ENCODE measurements at places on chromosomes 13 and 19.

DNA sequence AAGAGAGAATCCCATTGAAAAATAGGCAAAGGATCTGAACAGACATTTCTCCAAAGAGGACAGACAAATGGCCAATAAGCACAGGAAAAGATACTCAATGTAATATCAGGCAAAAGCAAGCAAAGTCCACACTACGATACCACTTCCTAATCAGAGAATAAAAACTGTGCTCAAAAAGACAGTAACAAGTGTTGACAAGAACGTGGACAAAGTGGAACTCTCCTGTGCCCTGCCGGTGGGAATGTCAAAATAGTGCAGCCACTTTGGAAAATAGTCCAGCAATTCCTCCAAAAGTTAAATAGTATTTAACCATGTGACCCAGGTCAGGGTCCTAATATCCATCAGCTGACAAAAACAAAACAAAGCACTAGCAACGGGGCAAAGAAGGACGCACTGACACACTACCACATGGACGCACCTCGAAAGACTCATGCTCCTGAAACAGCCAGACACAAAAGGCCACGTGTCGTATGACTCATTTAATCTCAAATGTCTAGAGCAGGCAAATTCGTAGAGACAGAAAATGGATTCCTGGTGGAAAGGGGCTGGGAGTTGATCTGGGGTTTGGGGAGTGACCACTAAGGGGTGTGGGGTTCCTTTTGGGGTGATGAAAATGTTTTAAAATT is 5.2 kb downstream of the MIER2 start:
- no peak for DNase-seq

GRCh38 chr19:55447421-55448174 is 4.5 kb upstream of the SHISA7 start:
- DNase-seq = peak; percentile 59

DNA sequence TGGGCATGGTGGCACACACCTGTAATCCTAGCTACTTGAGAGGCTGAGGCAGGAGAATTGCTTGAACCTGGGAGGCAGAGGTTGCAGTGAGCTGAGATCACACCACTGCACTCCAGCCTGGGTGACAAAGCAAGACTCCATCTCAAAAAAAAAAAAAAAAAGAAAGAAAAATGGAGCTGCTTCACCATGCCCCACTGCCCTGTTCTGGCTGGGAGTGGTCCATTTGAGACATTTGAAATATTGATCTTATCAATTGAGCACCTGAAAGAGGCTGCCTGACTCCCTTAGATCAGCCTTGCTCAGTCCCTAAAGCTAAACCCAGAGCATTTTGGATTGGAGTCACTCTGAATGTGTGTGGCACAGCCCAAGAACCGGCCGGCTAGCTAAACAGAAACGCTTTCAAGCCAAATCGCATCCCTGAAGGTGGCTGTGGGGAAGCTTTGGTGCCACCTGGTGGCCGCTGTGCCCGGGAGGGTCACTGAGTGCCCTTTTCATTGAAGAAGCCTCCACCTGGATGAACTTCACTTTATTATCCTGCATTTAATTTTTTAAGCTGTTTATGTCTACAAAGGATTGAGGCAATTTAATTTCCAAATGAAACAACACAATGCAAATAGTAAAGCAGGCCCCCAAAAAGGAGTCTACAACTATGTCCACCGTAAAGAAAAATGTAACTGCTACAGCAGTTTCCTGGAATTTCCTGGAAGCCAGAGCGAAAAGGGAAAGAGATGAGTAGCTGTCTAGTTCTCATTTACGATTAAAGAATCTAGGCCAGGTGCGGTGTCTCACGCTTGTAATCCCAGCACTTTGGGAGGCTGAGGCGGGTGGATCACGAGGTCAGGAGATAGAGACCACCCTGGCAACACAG is 53.1 kb upstream of the SERPINE3 start:
- DNase-seq = peak; percentile 70

DNA sequence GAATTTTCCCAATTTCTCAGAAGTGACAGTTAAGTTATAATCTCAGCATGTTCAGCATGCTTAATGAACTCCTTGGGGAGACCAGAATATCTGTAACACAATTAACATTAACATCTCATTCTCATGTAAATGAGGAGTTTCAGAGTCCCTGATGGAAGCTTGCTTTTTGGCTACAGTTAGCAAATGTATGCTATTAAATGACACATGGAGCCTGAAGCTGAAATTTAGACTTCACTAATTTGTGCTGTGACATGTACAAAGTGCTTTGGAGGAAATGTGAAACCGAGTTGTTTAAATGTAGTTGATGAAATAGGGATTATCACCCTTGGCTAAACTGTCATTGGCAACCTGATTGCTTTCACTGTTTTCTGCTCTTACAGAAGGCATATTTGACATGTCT is 2265.1 kb upstream of the PCDH20 start:
- DNase-seq = no peak

DNA sequence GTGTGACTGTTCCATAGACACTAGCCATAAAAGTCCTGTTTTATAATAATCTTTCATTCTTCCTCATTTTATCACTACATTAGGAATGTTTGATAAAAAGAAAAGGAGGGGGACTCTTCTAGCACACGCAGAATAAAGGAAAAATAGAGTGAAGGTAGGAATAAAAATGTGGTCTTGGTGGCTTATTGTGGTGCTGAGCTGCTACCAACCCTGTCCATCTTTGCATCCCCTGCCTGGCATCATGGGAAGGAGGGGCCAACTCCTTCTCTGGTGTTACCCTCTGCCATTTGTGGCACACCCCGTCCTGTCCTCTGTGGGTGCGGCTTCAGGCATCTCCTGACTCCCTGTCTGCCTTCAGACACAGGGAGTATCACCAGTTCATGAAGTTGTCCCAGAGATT is 104.9 kb upstream of the ZNF536 start:
- no peak for DNase-seq

- DNase-seq = no peak
Measured at GRCh38 chr19:3028305-3029064, 595 bp downstream of the TLE2 start.

- no peak for DNase-seq
Measured at GRCh38 chr13:50401721-50402465, 386.6 kb downstream of the KCNRG start.

DNA sequence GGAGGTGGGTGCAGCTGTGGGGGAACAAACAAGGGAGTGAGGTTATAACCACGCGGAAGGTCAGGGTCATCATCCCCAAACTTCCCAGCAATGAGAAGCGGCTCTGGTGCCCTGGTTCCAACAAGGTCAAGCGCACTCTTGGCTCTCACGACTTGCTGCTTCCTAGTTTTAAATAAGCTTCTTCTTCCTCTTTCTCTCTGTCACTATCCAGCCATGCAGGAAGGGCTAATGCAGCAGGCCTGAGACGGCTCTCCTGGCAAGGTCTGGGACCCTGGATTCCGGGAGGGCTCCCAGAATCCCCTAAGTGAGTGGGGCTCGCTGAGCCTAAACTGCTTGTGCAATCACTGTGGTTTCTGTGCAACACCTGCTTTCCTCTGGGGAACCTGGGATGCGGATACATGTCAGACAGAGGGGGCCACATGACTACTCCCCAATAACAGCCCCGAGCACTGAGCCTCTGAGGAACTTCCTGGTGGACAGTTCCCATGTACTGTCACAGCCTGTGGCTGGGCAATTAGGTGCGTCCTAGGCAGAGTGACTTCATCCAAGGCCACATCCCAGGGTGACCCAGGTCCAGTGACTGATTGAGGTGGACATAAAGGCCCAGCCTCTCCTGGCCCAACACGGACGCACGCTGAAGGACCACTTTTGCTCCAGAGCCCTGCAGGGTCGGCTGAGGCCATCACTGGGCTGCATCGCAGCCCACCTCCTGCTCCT is 24.2 kb downstream of the VRK3 start:
- no peak for DNase-seq

GRCh38 chr19:44742330-44743061 is 6.0 kb upstream of the BCL3 start:
- DNase-seq = no peak

GRCh38 chr19:57348136-57348535 is 2.9 kb upstream of the ZNF304 start:
- DNase-seq = peak; percentile 38

DNA sequence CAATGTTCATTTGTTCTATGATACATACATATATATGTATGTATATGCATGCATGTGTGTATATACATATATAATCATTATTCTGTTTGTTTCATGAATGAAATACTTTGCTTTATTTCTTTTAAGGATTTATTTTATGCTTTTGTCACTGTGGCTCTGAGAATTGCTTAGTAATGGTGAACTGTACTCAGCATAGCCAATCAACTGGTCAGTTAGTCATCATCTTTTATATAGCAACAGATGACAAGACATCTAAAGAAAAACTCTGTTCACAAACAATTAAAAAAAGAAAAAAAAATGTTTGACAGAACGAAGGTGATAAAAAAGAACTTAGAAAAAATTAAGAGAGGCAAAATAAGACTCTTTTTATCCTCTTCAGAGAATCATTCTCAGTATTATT is 1440.3 kb downstream of the PCDH9 start:
- DNase-seq = peak; percentile 19

DNA sequence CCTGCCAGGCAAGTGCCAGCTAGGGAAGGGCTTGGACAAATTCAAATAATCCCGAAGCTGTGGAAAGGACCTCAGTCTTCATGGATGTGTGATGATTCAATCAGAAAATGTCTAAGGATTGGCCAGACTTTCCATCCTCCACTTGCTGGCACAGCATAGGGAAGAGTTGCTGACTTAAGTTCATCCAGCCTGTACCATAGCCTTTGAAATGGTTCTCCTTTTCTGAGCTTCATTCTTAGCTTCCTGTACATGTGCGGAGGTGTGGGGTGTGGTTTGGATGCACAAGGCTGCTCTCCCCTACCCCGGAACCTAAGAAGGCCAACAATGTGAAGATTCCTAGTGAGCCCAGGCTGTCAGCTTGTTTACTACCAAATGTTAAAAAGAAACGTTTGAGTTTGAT is 959 bp upstream of the IGFL3 start:
- no peak for DNase-seq

- peak; percentile 87 for DNase-seq
Measured at GRCh38 chr19:49149652-49150105, 5.5 kb downstream of the HRC start.

DNA sequence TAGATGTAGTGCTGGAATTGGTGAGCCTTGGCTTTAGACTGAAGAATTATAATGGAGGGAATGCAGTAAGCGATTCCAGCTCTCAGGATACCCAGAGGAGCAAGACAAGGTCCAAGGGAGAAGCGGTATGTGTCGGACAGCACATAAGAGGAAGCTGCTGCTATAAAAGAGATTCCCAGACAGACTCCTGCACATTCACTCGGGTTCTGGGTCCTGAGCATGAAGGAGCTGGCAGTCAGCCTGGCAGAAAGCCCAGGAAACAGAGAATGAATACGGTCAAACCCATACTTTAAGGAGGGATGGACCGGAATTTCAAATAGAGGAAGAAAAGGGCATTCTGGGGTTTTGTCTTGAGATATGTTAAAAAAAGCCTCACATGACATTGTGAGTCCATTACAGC is 308.3 kb downstream of the DNAJC15 start:
- DNase-seq = no peak

GRCh38 chr19:8935460-8935859 is 74.7 kb downstream of the MUC16 start:
- no peak for DNase-seq

DNA sequence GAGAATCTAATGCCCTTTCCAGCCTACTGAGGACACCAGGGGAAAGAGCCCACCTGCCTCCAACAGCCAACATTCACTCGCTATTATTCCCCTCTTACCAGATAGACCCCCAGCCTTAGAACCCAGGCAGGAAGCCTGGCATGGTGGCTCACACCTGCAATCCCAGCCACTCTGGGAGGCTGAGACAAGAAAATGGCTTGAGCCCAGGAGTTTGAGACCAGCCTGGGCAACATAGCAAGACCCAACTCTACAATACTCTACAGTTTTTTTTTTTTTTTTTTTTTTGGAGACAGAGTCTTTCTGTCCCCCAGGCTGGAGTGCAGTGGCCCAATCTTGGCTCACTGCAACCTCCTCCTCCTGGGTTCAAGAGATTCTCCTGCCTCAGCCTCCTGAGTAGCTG is 3.5 kb upstream of the LMNB2 start:
- no peak for DNase-seq

GRCh38 chr13:105153611-105154010 is 1381.9 kb downstream of the EFNB2 start:
- DNase-seq = no peak

DNA sequence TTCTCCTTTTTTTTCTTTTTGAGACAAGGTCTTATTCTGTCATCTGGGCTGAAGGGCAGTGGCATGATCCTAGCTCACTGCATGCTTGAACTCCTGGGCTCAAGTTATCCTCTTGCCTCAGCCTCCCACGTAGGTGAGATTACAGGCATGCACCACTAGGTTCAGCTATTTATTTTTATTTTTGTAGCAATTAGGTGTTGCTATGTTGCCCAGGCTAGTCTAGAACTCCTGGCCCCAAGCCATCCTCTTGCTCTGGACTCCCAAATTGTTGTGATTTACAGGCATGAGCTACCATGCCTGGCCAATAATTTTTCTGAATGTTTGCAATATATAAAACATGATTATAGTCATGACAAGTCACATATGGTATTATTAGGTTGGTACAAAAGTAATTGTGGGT is 161.1 kb upstream of the ATXN8OS start:
- no peak for DNase-seq

DNA sequence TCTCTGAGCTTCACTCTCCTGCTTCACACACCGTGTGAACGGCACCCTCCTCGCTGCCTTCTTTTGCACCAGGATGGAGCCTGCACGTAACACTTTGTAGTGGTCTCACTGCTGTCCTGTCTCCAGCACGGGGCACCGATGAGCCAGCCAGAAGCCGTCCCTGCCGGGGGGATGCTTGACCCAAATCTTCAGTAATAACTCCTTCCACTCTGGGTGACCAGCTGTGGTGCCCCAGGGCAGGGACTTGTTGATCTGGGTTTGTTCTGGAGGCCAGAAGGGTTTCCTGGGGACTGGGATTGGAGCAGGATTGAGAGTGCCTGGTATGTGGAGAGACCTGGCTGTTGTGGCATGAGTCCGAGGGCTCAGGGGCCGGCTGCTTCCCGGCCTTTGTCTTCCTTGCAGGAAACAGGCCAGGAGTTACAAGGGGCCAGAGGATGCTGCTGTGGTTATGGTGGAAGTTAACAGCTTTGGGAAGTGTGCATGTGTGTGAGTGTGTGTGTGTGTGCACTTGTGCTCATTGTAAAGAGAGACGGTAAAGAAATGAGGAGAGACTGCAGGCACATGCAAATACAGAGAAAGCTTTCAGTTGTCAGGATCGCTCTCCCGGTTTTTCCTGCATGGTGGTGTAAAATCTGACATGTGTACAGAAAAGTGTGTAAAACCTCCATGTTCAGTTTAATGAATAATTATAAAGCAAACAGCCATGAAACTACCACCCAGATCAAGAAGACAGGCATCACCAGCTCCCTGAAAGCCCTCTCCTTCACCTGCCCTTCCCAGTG is 18.9 kb downstream of the PAK4 start:
- DNase-seq = no peak

DNA sequence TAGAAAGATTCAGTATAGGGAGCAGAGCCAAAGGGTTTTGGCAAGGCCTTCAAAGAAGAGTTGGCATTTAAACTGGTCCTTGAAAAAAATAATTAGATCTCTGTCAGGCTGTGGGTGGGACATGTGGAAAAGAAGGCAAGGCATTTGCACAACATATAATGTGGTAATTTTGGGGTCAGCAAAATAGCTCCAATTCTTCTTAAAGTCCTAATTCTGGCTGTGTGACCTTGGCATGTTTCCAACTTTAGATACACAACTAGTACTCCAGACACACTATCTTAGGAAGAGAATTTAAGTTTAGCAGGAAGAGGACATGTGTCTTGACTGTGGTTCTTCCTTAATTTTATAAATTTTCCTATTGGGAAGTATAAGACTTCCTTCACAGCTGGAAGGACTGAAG is 206.3 kb downstream of the PCDH17 start:
- DNase-seq = no peak

Measured in hepatic stellate cell (primary cell).